ENCODE measurements at places on chromosomes 3 and 15. TPM values are rescaled to one million over a fixed set of nuclear protein-coding genes. Genes with fewer than 3 reads are reported as not detected.

- DNase-seq = no peak
Observed at GRCh38 chr15:42845581-42845980, 75.0 kb downstream of the TTBK2 start.

- DNase-seq = no peak
Observed at GRCh38 chr15:77768521-77769078, 135.9 kb upstream of the LINGO1 start.

DNA sequence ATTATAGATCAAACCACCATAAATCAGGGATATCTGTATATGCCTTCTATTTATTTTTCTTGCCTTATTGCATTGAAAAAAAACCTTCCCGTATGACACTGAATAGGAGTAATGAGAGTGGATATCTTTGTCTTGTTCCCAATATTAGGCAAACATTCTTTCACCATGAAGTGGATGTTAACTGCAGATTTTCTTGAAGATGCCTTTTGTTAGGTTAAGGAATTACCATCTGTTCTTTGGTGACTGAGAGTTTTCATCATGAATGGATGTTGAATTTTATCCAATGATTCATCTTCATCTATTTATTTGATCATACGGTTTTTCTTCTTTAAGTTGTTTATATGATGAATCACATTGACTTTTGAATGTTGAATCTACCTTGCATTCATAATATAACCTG is 47.1 kb upstream of the MECOM start:
- no peak for DNase-seq

The RBPMS2 gene
- 5.3 TPM for total RNA-seq

Data from posterior vena cava (tissue), 2 donors.